ENCODE measurements at places on chromosomes 7 and 10. TPM values are rescaled to one million over a fixed set of nuclear protein-coding genes. Genes with fewer than 3 reads are reported as not detected.

- no peak for DNase-seq
Observed at GRCh38 chr7:98288064-98288823, 6.8 kb downstream of the BRI3 start.

DNA sequence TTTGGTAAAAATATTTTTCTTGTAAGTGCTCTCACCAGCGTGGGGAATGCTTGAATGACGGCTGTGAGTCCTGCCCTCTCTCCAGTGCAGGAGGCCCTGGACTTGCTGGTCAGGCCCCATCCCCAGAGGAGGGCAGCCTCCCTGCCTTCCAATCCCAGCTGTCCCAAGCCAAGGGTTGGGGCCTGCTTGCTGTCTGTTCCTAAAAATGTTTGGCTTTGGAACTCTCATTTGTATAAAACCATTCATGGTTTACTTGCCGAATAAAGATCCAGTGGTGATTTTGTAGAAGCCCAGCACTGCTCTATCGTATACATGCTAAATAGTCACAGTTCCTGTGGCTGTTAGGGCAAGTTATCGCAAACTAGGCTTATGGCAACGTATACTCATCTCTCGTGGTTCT is 121.7 kb downstream of the GLRX3 start:
- peak; percentile 4 for DNase-seq

DNA sequence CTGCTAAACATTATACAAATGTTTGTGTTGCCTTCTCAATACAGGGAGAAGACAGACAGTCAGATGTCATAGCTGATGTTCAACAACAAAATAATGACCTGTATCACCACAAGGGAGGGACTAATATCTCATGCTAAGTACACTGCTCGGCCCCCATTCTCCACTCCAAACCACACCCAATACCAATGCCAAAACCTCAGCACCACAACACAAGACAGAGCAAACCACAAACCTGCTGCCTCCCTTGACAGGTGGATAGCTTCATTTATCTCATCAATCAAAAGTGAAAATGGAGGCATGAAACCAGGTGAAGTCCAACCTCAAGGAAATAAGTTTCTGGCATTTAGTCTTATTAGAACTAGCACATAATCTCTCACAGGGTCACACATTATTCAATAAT is 109.5 kb downstream of the PARD3 start:
- DNase-seq, result no peak

- no peak for DNase-seq
Observed at GRCh38 chr7:80467069-80467468, 44.8 kb downstream of the GNAT3 start.

GRCh38 chr7:69906283-69906995 is 308.2 kb downstream of the AUTS2 start:
- no peak for DNase-seq

DNA sequence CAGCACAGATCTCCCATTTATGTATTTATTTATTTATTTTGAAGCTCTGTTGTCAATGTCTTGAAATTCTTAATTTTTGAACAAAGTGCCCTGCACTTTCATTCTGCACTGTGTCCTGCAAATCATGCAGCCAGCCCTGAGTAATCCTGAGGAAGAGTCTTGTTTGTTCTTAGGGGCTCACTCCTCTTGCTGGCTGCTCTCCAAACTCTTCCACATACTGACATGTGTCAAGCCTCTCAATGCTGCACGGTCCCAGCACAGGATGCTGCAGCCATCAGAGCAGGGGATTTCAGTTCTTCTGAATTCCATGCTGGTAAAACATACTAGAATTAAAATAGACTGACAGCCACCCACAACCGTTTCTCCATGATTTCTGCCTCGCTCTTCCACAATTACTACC is 207.2 kb downstream of the PARD3 start:
- DNase-seq, result no peak

DNA sequence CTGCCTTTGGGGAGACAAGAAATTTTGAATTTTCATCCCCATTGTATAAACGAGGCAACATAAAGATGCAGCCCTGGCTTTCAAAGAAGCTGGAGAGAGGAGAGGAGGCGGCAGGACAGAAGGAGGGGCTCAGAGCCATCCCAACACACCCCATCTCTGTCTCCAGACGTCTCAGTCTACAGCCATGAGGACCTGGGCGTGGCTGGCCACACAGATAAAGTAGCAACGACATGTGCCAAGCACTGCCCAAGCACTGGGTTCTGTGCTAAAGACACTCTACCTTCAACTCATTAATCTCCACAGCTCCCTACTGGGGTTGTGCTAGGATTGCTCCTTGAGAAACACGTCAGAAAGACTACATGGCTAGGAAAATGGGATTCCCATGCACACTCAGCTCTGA is 65.2 kb downstream of the DLG5 start:
- no peak for DNase-seq

DNA sequence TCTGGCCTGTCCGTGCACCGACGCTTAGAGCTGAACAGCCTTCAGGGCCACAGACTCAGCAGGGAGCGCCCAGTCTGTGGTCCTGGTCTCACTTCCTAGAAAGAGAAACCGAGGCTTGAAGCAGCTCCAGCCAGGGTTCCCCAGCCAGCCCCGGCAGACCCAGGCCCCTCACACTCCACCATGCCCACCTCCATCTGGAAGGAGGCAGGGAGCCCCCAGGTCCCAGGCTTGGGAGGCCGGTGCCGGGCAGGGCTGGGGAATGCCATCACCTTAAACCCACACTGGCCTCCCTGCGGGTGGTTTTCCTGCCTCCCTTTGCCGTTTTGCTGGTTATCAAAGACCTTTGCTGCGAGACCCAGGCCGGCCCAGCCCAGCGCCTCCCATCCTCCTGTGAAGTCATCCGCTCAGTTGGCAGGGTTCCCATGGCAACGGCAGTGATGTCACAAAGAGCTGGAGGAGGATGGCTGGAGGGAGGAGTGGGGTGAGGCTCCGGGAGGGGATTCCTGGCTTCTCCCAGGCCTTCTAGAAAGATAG is 24.0 kb downstream of the ELFN1 start:
- DNase-seq, result no peak

DNA sequence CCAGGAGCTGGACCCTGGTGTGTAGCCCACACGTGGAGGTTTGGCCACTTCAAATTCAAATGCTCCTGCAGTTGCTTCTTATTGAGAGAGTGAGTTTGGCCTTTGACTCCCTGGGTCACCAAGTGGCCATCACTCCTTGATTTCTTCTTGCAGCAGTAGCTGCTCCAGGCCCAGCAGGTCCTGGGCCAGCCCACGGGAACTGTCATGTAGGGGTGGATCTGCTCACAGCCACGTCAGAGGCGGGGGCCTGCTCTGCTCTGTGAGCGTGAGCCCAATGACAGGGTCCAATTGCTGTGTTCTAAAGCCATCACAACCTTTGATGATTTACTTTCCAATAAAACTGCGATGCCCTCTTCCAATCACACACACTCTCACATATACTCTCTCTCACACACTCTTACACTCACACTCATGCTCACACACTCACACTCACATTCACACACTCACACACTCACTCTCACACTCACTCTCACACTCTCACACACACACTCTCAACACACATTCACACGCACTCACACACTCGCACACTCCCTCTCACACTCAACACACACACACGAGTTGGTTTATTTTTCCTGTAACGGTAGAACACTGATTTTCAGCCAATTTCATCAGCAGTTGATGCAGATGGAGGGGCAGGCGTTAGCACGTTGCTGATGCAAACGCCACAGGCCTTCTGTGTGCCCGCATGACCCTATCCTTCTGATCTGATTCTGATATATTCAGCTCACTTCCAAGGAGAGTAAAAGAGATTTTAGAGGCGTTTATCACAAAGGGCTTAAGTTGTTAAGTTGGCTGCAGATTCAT is 210.7 kb upstream of the PPP2R2D start:
- DNase-seq, result no peak

- no peak for DNase-seq
Observed at GRCh38 chr10:113028456-113029440, 78.7 kb downstream of the TCF7L2 start.

DNA sequence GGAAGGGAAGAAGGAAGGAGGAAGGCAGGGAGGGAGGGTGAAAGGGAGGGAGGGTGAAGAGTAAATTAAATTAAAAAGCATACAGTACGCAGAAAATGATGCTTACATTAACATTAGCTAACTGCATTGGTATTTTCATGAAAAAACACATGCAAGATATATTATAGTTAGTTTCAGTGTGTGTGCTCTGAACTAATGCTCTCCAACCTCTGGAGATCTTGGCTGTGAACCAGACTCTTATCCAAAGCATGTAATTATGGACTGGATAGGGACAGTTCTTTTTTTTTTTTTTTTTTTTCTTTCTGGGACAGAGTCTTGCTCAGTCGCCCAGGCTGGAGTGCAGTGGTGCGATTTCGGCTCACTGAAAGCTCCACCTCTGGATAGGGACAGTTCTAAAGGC is 357.0 kb downstream of the FRMD4A start:
- no peak for DNase-seq

DNA sequence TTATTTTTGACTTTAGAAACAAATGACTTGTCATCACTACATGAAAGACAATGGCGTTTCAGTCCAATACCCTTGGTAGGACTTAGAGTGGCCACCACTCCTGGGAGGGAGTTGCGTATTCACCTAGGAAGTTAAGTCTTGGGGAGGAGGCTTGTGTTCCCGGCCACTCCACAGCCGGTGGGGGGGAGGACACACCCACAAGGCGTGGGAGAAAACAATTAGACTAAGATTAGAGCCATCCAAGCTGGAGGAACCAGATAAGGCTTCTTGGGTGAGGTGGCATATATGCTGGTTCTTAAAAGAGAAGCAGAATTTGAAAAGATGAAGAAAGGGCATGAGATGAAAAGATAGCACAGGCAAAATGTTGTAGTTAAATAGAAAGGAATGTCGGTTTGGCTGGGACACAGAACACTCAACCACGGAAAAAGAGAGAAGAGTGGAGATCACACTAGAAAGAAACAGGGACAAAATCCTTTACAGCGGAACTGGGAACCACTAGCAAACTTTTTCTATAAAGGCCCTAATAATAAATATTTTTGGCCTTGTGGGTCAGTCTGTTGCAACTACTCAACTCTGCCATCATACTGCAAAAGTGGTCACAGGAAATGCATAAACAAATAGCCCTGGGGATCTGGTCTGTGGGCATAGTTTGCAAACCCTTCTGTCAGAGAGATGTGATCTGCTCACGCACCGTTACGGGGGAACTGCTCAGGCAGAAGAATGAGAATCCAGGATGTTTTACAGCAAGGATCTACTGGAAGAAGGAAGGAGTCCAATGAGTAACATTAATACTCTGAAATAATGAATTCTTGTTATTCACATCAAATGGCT is 651.8 kb downstream of the PARD3 start:
- DNase-seq, result no peak

- DNase-seq, result no peak
Observed at GRCh38 chr7:95545007-95545615, 51.2 kb downstream of the PDK4 start.

DNA sequence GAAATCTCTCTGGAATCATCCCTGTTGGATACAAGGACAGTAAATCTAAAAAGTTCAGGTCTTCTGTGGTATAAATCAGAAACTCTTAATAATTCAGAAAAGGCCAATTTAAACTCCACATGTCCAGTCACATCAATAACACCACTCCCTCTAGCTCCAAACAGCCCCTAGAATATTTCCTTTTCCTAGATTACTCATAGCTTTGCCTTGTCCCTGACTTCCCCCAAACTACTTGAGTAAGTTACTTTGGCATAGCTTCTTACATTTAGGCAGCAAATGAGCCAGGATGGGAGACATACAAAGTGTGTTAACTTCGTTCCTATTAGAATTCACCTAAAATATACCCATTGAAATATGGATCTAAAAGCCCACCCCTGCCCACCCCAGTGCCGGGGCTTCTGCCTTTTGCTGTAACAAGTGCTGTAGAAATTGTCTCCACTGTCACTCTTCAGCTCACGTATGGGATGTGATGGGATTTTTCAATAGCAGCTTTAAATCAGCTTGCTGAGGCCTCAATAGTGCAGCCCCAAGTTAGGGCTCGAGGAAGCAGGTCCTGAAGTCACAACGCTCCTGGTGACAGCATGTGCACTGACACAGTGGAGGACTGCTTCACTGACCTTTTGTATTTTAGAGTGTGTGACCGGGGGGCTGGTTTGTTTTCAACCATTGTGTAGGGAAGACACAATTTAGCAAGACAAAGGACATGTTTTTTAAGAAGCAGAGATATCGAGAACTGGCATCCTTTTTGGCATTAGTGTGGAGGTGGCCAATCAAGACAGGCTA is 218.2 kb upstream of the KMT2E start:
- no peak for DNase-seq

GRCh38 chr7:8605221-8605620 is 171.8 kb downstream of the NXPH1 start:
- DNase-seq, result no peak

DNA sequence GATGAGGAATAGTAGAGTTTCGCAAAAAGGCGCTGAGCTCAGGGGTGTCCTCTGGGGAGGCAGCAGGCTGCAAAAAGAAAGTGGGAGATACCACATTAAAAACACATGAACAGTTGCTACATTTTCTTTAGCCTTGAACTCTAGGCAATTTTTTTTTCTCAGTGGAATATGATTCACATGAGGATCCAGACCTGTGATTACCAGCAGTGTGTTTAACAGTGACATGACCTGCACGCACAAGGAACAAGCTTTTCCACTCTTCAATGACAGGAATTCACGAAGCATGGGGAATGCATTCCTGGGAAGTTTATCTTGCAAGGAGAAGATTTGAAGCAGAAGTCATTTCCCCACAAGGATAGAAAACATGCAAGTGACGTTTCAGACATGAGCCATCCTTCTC is 161.6 kb downstream of the ITGA8 start:
- DNase-seq, result no peak

DNA sequence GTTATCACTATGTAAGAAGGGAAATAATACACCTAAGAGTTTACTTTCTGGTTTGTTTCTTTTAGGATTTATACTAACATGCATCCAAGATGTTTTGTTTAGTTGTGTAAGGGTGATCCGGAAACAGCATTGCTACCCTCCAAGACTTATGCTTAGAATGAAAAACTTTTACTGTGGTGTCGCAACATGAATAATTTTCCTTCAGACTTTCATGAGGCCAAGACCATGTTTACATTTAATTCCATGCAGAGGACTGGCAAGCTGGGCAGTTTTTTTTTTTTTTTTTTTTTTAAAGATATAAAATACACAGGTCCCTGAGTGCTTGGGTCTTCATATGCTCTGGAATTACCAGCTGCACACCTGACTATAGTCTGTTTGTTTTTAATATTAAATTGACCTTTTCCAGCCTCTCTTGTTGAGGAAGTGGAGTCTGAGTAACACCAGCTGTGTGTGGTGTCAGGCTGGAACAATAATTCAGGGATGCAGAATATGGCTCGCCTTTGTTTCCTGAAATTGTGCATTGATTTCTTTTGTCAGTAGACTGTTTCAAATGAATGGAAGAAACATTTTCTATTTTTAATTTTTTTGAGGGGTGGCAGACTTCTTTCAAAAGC is 81.7 kb downstream of the ST7 start:
- no peak for DNase-seq

ARHGEF35 gene
- 4.6 TPM for polyA plus RNA-seq

PDE1C gene
- 0.05 TPM for polyA plus RNA-seq

ZCWPW1 gene
- polyA plus RNA-seq, result 3.3 TPM

CLEC2L gene
- polyA plus RNA-seq, result not detected

GIMAP6 gene
- polyA plus RNA-seq, result 2.0 TPM

ELMO1 gene
- polyA plus RNA-seq, result 12.5 TPM

SVIL gene
- 3.1 TPM for polyA plus RNA-seq

All from liver (tissue), 10 donors.